Activated CD8-positive, alpha-beta memory T cell treated with anti-CD3 and anti-CD28 coated beads for 24 hours (primary cell): ENCODE measurements at places on chromosomes 13 and 19.
A peak's percentile ranks its signal among the peaks of the same experiment; 100 is the strongest.

DNA sequence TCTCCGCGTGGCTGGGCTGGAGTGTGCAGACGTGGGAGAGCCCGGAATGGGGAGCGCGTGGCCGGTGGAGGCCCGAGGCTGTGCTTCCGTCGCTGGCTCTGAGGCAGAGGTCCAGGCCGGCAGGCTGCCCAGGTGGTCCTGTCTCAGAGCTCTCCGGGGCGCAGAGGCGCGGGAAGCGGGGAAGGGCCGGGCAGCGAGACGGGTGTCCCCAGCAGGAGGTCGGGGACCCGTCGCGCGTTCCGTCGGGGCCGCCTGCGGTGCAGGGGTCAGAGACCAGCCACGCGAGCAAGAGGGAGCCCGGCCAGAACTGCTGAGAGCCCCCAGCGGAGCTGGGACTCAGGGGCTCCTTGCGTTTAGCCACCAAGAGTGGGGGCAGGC lies 1.3 kb upstream of the C1QTNF9 start:
- peak; percentile 58 for DNase-seq

DNA sequence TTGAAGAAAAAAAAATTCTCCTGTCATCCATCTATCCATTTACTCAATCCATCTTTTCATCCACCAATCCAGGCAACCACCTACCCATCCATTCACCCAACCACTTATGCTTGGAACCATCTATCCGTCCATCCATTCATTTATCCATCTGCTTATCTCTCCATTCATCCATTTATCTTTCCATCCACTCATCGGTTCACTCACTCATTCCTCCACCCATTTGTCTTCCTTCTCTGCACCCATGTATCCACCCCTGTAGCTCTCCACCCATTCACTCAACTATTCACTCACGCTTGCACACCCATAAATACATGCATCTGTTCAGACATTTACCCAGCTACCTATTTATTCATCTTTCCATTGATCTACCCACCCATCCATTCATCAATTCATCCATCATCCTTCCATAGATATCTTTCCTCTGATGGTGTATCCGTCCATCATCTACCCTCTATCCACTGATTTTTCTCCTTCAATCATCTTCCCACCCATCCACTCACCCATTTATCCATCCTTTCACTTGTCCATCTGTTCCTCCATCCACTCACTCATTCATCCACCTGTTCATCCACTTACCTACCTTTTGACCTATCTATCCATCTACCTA lies 9.5 kb downstream of the NPHS1 start:
- no peak for DNase-seq

DNA sequence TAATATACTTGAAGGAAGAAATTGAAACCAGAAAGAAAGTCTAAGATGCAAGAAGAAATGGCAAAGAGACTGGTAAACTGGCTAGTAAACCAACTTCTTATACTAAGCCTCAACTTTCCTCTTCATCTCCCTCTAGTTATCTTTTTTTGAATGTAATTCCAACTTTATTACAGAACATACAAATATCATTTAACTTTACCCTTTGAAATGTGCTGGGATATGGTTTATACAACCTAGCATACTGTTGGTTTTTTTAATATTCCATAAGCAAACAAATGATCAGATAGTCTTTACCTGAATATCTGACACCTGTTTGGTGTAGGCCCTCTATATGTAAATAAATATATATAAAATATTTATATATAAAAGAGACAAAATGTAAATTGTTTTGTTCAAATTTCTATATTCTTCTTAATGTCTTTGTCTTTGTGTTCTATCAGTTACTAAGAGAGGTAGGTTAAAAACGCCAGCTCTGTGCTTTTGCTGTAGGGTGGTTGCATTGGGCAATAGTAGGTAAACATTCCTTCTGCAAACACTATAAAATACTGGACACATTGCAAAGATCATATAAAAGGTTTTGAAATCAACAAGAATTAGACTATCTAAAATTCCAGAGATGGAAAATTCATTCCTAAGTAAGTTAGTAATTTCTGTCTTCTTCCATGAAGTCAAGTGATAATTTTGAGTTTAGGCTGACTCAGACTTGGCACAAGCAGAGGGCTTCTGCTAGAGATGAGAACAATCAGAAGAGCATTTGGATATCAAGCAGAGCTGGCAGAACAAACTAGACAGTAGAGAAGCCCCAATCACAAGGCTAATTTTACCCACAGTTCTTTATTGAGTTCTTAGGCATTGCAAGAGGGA lies 383.3 kb downstream of the RFC3 start:
- DNase-seq = no peak

- no peak for DNase-seq
Observed at GRCh38 chr19:27896091-27896490, 1316.9 kb downstream of the UQCRFS1 start.

GRCh38 chr13:91219201-91219600 lies 128.3 kb upstream of the MIR17HG start:
- DNase-seq = no peak

- peak; percentile 58 for DNase-seq
Observed at GRCh38 chr13:24615911-24616472, 64.2 kb upstream of the ATP12A start.

DNA sequence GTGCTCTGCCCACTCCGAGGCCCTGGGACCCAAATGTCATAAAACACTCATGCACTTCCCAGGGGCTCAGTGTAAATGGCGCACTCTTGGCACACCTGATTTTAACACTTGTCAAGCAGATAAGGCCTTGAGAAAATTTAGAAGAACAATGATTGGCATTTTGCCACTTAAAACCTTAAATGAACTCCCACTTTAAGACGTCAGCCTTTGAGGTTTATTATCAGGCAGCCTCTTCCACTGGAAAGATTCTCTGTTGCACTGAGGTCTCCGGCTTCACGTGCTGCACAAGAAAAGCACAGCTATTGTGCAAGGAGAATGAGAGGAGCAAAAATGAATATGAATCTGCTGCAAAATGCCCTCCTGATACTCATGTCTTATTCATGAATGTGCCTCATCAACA lies 38.5 kb upstream of the ATP11A start:
- no peak for DNase-seq

GRCh38 chr19:34393629-34394028 lies 10.6 kb upstream of the PDCD2L start:
- no peak for DNase-seq

- DNase-seq = no peak
Observed at GRCh38 chr13:65964672-65965071, 1265.5 kb downstream of the PCDH9 start.

GRCh38 chr19:737591-738093 lies 13.3 kb upstream of the MISP start:
- DNase-seq = peak; percentile 84

DNA sequence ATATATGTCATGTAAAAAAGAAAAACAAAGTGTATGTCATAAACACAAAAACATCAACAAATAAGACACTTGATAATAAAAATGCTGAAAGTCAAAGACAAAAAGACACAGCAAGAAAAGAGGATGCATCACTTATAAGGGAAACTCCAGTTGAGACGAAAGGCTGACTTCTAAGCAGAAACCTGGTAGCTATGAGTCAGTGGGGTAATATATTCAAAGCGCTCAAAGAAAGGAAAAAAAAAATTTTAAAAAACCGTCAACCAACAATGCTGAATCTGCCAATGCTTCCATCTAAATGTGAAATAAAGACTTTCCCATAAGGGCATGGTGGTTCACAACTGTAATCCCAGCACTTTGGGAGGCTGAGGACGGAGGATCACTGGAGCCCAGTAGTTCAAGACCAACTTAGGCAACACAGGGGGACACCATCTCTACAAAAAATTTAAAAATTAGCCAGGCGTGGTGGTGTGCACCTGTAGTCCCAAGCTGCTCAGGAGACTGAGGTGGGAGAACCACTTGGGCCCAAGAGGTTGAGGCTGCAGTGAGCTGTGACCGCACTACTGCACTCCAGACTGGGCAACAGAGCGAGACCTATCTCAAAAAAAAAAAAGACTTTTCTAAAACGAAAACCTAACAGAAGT lies 24.0 kb downstream of the USP12 start:
- no peak for DNase-seq

GRCh38 chr13:40399756-40400155 lies 266.7 kb downstream of the FOXO1 start:
- DNase-seq = no peak

GRCh38 chr13:24097064-24097463 lies 63.5 kb upstream of the SPATA13 start:
- DNase-seq = peak; percentile 68

DNA sequence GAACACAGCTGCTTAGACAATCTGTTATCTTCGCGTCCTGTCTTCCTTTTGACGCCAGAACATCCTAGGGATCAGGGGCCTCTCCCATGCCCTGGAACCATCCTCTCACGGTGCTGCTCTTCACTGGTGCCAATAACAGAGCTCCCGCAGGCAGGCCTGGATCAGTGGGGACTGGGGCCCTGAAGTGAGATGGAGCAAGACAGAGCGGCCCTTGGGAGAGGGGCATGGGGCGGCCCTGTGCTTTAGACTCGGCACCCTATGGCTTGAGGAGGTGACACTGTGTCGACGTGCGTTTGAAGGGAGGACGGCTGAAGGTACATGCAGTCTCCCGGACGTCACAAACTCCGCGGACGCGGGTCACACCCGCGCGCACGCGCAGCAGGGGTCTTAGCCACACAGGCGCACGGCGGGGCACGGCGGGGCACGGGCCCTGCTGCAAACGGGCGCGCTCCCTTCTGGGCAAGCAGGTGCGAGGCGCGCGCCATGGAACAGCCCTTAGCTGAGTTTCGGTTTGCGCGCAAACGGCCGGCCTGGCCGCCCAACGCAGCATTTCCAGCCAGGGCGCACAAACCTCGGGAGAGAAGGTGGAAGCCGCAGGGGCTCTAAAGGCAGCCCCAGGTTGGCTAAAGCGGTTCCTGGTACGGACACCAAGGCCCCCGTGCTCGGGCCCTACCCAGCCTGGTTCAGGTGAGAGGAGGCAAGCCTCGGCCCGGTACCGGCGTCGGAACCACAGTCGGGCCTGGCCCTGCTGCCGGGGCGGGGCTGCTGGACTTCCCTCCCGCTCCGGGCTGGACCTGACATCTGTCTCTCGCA lies 16.5 kb upstream of the RNF17 start:
- DNase-seq = no peak

DNA sequence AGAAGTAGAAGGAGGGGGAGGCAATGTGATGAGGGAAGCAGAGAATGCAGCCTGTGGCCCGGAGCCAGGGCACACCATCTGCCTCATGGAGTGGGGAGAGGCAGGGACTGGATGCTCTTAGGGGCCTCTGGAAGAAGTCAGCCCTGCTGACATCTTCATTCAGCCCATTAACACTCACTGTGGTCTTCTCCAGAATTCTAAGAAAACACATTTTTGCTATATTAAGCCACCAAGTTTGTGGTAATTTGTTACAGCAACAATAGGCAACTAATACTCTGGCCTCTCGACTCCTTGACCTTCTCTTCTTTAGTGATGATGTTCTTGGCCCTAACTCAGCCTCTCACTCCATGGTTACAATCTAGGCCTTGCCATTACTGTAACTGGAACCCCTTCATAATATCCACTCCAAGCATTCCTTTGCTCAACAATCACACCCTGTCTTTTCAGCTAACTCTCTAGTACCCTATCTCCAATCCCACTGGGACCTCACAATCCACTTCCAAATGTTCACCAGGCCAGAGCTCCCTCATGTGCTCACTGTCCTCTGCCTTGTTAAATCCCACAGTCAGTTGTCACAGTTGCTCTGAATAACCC lies 98.5 kb downstream of the MIPEP start:
- DNase-seq = no peak

DNA sequence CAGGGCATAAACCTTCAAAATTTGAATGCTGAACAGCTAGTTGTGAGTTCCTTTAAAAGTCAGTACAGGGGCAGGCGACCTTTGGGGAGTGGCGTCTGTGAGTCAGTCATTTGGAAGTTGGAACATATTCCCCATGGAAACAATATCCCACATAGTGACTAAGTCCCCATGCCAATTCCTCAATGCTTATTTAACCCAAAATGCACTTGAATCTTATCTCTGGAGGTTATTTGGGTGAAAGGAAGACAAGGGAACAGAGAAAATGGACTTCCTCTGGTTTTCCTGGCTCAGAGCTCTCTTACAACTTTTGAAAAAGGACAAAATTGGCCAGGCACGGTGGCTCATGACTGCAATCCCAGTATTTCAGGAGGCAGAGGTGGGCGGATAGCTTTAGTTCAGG lies 479.2 kb upstream of the NBEA start:
- DNase-seq = no peak

GRCh38 chr13:77353995-77354394 lies 27.1 kb upstream of the MYCBP2 start:
- DNase-seq = no peak

GRCh38 chr13:75986818-75987217 lies 350.7 kb downstream of the LMO7 start:
- DNase-seq = no peak

- no peak for DNase-seq
Observed at GRCh38 chr13:29619995-29620394, 24.5 kb upstream of the SLC7A1 start.

GRCh38 chr19:28889941-28890670 lies 322.8 kb downstream of the UQCRFS1 start:
- no peak for DNase-seq

- no peak for DNase-seq
Observed at GRCh38 chr13:49643035-49643646, 14.8 kb downstream of the ARL11 start.

DNA sequence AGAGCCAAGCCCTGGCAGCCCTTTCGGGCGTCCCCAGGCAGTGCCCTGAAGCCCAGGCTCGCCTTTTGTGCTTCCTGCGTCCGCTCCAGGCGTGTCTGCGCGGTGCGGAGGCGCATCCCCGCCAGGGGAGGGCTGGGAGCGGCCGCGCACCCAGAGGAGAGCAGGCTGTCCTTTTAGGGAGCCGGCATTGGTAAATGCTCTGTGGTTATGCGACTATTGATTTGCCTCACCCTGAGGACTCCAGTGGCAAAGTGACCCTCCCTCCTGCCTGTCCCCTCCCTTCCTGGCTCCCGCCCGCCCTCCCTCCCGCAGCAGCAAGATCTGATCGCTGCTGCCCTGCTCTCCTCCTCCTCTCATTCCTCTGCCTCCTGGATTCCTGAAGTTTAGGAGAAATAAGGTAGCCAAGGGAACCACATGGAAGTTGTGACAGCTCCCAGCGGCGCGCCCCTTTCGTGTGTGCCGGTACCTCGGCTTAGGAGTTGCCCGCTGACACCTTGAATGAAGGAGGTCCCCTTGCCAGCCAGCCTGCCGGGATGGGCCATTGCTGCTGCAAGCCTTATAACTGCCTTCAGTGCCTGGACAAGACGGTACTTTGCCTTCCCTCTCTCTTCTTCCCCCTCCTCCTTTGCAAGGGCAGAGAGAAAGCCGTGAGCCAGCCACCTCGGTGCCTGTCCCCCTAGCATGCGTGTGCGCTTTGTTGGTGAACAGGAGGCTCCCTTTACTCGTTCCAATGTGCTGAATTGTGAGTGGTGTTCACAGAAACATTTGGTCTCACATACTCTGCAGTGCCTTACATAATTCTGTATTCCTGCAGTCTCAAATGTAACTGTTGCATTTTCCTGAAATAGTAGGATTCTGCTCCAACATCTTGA lies 166.9 kb downstream of the SLC7A1 start:
- DNase-seq = no peak

- DNase-seq = no peak
Observed at GRCh38 chr19:38665950-38666662, 18.7 kb downstream of the ACTN4 start.

- no peak for DNase-seq
Observed at GRCh38 chr13:36612230-36612629, 61.6 kb upstream of the SERTM1 start.
